Lung (tissue), 17 donors: ENCODE measurements at places on chromosomes 2 and 18. TPM values are rescaled to one million over a fixed set of nuclear protein-coding genes. Genes with fewer than 3 reads are reported as not detected.
A peak's percentile ranks its signal among the peaks of the same experiment; 100 is the strongest.

- no peak for DNase-seq
Observed at GRCh38 chr18:29560270-29560669, 1383.3 kb upstream of the CDH2 start.

DNA sequence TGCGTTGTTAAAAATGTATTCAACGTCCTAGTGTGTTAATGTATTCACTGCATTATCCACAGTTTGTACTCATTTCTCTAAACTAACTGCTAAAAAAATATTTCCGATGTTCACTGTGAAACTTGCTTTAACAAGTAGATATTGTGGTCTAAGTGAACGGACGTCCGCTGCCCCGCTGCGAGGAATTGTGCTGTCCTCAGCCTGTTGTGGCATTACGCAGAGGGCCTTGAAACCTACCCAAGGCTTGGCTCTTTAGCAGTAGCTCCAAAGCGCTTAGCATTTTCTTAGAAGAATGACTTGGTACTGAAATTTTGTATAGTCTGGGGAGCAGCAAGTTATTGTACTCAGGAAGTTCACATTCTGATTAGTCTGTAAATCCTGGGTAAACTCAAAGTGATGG is 136.5 kb upstream of the SP5 start:
- DNase-seq: no peak

DNA sequence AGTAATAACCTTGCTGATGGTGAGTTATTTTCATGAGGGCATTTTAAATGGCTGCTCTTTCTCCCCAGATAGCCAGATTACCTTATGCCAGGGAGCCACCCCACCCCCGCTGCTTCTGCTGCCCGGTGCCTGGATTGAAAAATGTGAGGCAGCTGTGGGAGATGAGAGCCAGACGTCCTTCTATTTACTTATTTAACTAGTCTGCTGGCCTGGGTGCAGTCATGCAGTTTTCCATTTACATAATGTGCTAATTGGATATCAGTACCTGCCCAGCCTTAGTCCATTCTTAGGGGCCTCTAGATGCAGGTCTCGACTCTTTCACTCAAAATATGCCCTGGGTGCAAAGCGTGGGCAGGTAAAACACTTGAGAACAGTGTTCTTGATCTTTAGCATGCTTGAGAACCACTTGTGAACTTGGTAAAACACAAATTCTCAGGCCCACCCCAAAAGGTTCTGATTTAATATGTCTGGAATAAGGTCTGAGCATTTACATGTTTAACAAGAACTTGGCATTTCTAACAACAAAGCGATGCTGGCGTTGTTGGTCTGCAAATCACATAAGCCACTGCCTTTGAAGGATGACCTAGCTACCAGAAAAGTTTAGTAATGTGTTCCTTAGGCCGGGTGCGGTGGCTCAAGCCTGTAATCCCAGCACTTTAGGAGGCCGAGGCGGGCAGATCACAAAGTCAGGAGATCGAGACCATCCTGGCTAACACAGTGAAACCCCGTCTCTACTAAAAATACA is 154.3 kb downstream of the NRP2 start:
- DNase-seq: peak; percentile 55

- DNase-seq: peak; percentile 34
Observed at GRCh38 chr2:43196768-43197587, 29.4 kb downstream of the ZFP36L2 start.

- DNase-seq: no peak
Observed at GRCh38 chr2:47272905-47273758, 118.0 kb upstream of the STPG4 start.

DNA sequence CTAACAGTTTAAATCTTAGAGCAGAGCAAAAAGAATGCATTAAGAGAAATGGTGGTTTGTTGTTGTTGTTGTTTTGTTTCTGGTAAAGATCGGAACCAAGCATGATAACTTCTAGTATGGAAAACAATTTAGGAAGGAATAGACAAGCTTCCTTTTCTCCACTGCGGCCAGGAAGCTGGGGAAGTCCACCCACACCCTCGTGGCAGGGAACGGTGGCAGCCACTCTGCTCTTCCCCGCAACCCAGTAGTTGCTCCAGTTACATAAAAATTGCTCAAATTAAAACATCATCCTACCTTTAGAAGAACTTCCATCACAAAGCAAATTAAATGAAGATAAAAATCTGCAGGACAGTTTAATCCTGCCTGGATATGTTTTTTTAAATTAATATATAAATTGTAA is 113.0 kb downstream of the RBMS1 start:
- DNase-seq: no peak

DNA sequence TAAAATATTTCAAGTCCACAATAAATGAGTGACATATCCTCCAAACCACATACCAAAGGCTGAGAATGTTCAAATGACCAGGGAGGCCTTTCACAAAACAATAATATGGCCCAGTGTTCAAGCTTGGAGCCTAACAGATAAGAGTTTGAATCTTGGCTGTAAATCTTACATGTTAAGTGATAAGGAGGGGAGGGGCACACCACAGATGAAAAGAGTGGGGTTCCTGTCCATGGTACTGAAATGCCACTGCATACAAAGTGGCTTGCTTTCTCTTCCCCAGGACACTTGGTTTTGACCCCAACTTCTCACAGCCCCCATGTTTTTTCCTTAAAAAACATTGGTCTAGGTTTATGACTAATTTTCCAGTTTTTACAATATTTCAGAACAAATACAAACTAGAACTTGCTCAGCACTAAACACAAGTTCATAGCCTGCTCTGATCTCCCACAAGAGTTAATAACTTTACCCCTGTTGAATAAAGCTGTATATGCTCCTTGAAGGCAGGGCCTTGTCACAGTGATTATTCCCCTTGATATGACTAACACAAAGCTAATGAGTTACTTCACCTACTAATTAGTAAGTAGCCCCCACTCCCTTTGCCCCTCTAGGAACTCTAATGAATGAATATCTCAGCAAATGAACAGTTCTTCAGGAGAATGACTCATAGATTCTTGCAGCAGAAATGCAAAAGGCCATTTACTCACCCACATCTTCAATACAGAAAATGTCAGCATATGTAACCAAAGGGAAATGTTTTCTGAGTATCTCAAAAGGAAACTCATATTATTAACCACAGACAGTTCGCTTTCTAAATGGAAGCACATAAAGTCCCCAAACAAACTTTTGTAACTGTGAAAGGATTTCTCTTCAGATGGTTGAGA is 142.2 kb downstream of the SATB2 start:
- DNase-seq: peak; percentile 39

- no peak for DNase-seq
Observed at GRCh38 chr2:207987025-207987716, 38.2 kb downstream of the PLEKHM3 start.

GRCh38 chr2:239299218-239299939 is 101.4 kb downstream of the HDAC4 start:
- no peak for DNase-seq

GRCh38 chr2:241224018-241224850 is 35.8 kb downstream of the ANO7 start:
- peak; percentile 64 for DNase-seq

DNA sequence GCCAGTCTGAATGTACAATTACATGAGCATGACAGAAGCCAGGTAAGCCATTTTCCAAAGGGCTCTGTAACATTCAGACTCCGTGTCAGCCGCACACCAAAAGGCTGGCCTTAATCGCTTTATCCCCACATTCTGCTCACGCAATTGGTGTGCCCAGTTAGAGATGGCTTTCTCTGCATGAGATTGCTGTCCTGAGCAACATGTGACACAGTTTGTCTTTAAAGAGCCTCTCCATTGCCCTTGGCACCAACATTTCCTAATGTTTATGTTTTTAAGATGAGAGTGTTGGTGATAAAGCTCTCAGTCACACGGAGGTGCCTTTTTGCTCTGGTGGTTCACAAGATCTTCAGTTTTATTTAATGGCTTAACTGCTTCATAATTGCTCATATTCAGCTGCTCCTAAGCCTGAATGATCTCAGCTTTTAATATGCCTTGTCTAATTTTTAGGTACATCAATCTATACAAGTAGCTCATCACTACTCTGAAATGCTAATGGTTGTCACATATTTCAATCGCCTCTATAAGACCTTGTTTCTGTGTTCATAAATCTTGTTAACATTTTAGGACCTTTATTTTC is 164.8 kb upstream of the ACVR2A start:
- no peak for DNase-seq

DNA sequence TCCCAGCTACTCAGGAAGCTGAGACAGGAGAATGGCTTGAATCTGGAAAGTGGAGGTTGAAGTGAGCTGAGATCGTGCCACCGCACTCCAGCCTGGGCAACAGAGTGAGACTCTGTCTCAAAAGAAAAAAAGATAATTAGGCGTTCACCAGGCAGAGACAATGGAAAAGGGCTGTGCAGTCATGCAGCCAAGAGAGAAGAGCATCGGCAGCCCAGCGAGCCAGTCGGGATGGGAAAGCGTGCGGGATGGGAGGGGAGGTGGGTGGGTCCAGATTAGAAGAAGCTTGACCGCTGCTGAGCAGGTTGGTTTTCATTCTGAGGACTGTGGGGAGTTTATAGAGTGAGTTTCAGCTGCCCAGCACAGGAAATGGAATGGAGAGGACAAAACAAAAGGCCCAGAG is 15.0 kb upstream of the CYS1 start:
- no peak for DNase-seq

The FRZB gene
- 0.19 TPM for polyA plus RNA-seq

The MDH1B gene
- polyA plus RNA-seq: 3.1 TPM

The LYPD6B gene
- polyA plus RNA-seq: 3.5 TPM

The FBXO15 gene
- 2.6 TPM for polyA plus RNA-seq

The SLC23A3 gene
- polyA plus RNA-seq: 0.80 TPM
